NCI-H1436 (cell line): ENCODE measurements at places on chromosomes 6 and 20.

GRCh38 chr6:14125346-14125745 is 7.8 kb downstream of the CD83 start:
- no peak for DNase-seq

- no peak for DNase-seq
These were observed 336.6 kb downstream of the CDH4 start for GRCh38 chr20:61588411-61589385.

GRCh38 chr6:100177956-100178355 is 183.9 kb upstream of the MCHR2 start:
- no peak for DNase-seq

DNA sequence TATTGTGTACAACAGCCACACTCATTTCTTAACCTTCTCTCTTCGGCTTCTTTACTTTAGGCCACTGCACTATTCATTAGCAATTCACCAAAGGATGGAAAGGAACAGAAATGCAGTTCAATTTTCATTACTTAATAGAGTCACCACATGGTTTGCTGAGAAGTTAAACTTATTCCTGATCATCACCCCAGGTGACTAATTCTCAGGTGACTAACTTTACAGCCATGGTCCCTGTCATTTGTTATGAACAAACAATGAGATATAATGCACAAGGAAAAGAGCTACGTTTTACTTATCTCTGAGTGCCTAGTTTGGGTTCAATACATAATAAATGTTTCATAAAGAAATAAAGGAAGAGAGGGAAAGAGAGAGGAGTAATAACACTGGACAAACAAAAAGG is 45.8 kb upstream of the DST start:
- no peak for DNase-seq

DNA sequence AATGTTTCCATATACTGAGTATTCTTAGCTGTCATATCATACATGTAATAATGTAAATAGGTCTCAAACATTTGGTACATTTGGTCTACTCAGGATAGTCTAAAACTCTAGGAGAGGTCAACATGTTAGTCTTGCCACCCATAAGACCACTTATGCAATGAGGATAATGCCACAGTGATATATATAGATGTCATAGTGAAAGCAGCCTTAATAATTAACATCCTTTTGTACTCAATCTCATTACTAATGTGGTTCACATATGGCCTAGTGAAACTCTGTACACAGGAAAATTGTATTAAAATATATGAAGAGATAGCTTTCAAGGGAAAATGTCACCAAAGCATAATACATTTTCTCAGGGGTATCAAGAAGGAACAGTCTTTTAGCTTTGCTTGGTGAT is 577.9 kb downstream of the TFAP2B start:
- no peak for DNase-seq

DNA sequence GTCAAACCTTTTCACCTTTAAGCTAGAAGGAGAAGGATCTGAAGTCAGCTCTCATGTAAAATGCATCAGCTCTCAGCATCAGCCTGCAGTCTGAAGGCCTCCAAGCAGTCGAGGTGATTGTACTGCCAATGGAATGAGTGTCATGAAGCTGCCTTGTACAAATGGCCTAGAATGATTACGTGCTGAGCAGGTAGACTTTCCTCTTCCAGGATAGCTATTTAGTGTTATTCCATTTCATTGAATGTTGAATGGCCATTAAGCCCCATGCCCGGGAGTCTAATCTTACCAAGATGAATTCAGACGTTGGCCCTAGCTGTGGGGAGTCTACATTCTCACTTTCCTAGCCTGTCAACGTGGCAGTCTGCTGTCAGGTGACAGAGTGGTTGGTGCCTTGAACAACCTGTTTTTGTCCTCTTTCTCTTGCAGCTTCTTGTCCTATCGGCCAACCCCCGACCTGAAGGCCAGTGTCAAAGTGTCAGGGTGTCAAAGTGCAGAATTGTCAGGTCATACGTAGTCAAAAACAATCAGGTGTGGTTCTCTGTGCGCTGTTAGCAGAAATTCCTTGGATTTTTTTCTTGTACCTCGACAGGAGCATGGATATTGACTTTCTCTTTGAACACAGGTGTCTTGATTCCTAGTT is 95.2 kb upstream of the TIAM2 start:
- no peak for DNase-seq

GRCh38 chr20:54212226-54212625 is 4.3 kb downstream of the PFDN4 start:
- no peak for DNase-seq

DNA sequence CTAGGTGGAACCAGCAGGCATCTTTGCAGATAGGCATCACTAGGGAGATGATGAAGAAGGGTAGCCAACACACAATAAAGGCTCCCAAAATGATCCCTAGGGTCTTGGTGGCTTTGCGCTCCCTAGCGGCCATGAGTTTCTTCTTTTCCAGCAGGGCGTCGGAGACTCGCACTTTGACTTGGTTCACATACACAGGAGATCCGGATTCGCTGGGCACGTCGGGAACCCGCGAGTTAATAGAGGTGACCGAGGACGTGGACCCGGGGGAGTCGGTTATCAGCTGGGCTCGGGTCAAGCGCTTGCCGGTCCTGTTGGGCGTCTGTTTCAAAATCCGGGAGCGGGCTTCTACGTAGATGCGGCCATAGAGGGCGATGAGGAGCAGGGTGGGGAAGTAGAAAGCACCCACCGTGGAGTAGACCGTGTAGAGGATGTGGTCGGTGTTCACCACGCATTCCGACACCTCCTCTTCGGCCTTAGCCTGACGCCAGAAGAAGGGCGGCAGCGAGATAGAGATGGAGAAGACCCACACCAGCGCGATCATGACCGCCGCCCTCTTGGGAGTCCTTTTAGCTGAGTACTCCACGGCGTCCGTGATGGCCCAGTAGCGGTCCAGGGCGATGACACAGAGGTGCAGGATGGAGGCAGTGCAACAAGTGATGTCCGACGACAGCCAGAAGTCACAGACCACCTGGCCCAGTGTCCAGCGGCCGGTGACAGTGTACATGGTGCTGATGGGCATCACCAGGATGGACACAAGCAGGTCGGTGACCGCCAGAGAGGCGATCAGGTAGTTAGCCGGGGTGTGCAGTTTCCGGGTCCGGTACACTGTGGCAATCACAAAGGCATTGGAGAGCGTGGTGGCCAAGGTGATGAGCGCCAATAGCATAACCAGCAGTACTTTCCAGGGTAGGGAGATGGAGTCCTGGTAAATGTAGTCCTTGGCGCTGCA is 658 bp downstream of the HTR1B start:
- DNase-seq = no peak
